NCI-H1436 (cell line): ENCODE measurements at places on chromosomes 6 and 20.

GRCh38 chr20:16710781-16711180, 19.0 kb upstream of the SNRPB2 start:
- DNase-seq = no peak

- no peak for DNase-seq
Observed at GRCh38 chr6:51743999-51744398, 343.4 kb downstream of the PKHD1 start.

GRCh38 chr6:93567164-93567563, 147.8 kb upstream of the EPHA7 start:
- DNase-seq = no peak

DNA sequence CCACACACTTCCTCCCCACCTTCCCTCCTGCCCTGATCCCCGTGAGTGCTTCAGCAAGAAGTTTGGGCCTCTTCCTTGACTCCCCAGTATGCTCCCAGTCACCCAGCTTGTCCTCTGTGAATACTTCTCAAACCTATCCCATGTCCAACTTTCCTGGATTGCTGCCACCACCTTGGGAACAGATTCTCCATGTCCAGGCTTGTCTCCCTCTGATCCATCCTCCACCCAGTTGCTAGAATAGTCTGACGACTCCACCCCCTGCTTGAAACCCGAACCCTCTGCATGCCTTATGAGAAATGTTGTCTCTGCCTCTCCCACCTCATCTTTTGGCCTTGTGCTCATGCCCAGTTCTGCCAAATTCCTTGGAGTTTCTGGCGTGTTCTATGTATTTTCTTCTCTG, 108.0 kb downstream of the PPP1R14C start:
- DNase-seq = no peak

- DNase-seq = no peak
Observed at GRCh38 chr6:142008016-142008735, 124.5 kb upstream of the GJE1 start.

GRCh38 chr20:47821481-47822100, 36.3 kb upstream of the SULF2 start:
- no peak for DNase-seq

GRCh38 chr20:10618611-10619245, 55.1 kb downstream of the JAG1 start:
- no peak for DNase-seq

- DNase-seq = no peak
Observed at GRCh38 chr6:116072368-116072767, 11.7 kb upstream of the FRK start.

GRCh38 chr6:69846312-69846711, 20.0 kb upstream of the COL19A1 start:
- DNase-seq = no peak

- DNase-seq = no peak
Observed at GRCh38 chr20:25315418-25316210, 67.7 kb downstream of the PYGB start.

GRCh38 chr6:75202676-75203131, 3.1 kb downstream of the COL12A1 start:
- no peak for DNase-seq

- no peak for DNase-seq
Observed at GRCh38 chr6:63597141-63598048, 25.1 kb downstream of the LOC128125822 start.

DNA sequence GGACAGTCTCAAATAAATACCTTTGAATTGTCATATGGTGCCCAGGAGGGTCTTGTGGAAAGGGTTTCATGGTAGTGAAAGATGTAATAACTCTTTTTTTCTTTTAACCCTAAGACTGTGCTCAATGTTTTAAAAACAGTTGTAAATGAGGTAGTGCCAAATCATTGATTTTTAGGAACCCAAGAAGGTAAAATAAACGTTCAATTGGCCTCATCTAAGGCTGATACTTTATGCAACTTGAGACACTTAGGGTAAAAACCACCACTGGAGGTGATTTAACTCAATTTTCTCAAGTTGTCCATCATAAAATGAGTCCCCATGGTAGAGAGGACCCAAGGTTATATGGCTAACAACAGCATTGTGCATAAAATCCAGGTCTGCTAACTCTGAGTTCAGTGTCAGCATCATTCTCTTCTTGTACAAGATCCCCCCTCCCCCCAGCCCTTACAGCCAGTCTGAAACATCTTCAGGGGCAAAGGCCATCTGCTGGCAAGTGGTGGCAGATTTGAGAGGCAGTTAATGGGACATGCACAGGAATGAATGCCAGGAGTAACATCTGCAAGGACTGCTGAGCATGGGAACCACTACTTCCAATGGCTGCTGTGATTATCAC, 244.4 kb downstream of the GMPR start:
- no peak for DNase-seq

- DNase-seq = no peak
Observed at GRCh38 chr6:156974830-156975261, 197.7 kb downstream of the ARID1B start.

DNA sequence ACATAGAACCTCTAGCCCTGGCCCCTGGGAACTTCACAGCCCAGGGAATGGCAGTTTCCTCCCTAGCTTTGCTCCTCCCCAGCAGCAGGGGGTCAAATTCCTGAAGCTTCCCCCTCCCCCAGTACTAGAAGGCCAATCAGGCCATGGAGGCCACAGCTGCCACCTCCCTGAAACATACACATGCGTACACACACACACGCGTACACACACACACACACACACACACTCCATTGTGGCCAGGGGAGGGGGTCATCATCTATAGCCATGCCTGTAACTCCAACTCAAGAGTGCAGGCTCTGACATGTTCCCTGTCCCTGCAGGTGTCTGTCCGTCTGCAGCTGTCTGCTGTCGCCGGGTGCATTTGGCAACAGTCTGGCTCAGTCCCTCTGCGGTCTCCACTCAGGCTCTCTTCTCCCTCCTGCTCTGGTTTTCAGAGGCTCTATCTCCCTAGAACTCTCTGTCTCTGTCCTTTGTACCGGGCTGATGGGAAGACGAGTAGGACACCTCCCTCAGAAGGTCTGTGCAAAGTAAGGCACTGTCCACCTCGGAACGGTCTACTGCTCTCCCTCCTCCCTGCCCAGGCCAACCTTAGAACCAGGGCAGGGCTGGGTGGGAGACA, 1.4 kb downstream of the LRFN2 start:
- no peak for DNase-seq

DNA sequence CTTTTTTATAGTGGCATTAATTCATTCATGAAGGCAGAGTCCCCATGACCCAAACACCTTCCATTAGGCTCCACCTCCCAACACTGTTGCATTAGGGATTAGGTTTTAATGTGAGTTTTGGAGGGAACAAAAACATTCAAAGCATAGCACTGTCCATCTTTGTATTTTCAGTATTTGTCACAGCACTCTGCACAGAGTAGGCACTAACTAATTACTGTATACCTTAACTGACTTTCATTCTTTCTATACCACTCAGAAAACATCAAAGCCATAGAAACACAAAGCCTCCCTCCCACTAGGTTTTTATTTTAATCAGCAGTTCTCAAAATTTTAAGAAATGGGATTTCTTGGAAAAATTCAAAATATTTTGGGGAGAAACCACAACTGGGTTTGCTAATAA, 21.8 kb upstream of the AHI1 start:
- DNase-seq = no peak

GRCh38 chr6:130697271-130697994, 129.8 kb upstream of the SMLR1 start:
- DNase-seq = no peak

DNA sequence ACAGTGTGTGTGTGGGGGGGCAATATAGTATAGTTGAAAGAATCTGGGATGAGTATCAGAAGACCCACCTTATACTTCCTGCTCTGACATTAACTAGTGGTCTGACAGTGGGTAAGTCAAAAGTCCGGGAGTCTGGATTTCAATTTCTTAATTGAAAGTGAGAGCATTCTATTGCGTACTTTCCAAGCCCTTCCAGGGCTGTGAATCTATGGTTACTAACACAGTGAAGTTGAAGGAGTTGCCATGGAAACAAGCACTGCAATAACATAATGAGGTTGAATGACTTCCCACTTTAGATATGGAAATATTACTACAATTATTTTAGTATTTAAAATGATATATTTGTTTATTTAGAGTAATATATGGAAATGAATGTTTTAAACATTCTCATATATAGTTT, 80.2 kb downstream of the MLIP start:
- no peak for DNase-seq

DNA sequence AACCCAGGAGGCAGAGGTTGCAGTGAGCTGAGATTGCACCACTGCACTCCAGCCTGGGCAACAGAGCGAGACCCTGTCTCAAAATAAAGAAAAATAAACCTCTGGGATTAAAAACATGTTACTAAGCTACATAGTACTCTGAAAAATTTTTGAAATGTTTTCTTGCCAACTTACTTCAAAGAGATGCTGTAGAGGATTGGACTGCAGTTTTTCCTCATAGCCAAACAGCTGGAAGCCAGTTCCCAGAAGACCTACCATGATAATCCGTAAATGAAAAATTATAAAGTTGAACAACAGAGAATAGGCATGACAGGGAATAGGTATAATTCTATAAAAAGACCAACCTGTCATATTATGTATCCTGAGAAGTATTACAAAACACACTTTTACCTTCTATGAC, 48.0 kb downstream of the RARS2 start:
- no peak for DNase-seq

DNA sequence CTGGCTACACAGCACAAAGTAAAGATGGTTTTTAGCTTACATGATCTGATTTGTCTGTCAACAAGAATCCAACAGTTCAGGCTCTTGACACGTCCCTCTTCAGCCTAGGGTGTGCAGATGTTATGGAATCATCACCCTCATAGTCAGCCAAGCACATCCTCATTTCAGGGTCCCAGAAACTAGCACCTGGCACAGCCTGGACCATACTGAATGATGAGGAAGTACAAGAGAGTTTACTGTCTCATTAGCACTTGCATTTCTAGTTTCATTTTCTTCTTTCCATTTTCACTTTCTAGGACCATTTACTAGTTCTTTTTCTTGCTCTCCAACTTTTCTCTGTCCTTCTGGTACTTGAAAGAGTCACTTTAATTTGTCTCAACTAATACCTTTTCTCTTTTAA, 6.5 kb downstream of the RIPOR2 start:
- no peak for DNase-seq

DNA sequence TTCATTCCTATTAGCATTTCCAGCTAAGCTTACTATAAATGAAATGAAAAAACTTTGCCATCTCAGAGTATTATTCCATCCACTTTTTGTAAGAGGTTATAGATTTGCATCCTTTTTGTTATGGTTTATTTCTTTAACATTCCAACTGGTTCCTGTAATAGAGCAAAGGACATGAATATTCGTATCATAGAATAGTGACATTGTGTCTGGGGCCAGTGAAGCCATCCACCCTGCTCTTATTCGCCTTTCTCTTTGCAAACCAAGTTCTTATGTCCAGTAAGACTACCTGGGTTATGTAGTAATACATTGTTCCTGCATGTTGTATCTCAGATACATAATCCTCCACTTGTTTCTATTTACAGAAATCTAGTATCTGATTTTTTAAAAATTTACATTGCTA, 43.1 kb downstream of the DCBLD1 start:
- no peak for DNase-seq

GRCh38 chr6:25482996-25483395, 169.0 kb upstream of the SCGN start:
- DNase-seq = no peak

DNA sequence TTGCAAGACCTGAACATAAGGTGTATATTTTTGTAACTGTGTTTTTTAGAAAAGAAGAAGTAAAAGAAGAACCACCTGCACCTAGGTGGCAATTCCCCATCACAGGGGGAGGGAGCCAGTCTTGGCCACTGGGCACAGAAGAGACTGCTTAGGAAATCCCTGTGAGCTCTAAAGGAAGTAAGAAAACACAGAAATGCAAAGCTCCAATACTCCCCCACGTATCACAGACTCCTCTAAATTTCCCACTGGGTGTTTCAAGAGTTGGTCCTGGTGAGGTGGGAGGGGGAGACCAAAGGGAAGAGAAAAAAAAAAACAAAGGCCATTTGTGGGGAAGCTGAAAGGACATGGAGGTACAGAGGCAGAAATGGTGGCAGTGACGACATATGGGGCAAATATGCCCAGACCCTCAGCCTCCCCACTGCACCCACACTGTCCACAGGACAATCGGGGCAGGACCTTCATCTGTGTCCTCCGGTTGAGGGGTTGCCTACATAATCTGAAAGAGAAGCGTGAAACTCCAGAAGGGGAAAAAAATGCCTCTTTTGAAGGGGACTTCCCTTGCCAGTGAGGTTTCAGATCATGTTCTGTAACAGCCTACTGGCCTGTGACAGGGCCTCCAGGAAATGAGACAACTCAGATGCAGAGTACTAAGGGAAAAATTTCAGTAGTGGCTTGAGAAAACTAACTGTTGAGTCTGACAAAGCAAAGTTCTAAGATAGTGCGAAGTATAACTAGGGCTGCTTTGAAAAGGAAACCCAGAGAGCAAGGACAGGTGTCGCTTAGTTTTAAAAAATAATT, 226.2 kb upstream of the MARCKS start:
- no peak for DNase-seq

GRCh38 chr6:35497571-35498421, 917 bp upstream of the TEAD3 start:
- no peak for DNase-seq

DNA sequence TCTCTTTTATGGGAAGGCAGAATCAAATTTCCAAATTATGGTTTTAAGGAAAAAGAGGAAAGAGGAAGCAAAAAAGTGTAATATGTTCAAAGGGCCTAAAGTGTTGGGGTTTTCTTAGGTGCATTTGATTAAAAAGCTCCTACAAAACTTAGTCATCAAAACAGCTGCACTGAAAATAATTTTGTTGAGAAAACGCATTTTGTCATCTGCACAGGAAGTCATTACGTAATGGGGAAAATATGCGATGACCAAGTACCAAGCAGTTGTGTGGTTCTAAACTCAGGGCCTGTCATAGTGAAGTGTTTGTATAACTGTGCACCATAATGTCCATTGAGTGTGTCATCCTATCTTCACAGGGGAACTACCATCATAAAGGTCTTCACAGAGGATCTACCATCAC, 15.6 kb downstream of the HAO1 start:
- no peak for DNase-seq

GRCh38 chr20:4730780-4731179, 9.1 kb downstream of the PRND start:
- no peak for DNase-seq

DNA sequence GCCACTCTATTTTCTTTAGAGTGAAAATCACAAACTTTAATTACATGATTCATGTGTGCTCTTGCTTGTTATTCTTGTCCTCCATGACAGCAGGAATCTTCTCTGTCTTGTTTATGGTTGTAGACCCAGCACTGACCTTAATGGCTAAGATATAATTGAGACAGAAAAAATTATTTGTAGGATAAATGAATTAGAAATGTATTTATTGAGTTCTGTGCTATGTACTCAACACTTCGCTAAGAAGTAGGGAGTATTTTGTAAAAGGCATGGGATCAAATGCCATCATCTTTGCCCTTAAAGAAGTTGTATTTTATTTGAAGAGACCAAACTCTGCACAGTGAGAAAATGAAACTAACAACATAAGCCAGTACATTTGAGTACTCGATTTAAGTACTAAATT, 71.2 kb downstream of the CBLN4 start:
- DNase-seq = no peak
